Activated naive CD4-positive, alpha-beta T cell treated with anti-CD3 and anti-CD28 coated beads, Interleukin-2, amount 50 U/mL, for 72 hours (primary cell): ENCODE measurements at places on chromosomes 1 and 21. TPM values are rescaled to one million over a fixed set of nuclear protein-coding genes. Genes with fewer than 3 reads are reported as not detected.

The NOTCH2 gene
- total RNA-seq = 42.6 TPM

The MINDY1 gene
- total RNA-seq = 23.3 TPM

The PRAMEF5 gene
- total RNA-seq = not detected

DNA sequence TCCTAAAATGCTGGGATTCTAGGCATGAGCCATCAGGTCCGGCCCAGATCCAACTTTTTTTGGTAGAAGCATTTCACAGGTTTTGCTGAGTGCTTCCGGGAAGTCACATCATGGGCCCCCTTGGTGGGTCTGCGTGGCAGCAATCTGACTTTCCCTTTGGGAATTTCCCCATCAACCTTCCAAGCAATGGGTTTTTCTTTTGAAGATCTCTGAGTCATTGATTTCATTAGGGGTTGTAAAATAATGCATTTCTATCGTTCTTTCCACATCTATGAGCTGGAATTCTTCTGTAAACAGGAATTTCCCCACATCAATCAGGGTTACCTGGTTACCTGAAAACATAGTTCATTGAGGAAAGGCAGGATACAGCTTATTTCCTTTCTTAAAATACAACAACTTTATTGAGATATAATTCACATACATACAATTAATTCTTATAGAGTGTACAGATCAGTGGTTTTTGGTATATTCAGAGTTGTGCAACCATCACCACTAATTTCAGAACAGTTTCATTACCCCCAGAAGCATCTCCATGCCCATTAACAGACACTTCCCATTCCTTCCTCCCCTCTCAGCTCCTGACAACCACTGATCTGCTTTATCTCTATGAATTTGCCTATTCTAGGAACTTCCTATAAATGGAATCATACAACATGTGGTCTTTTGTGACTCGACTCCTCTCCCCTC, 9.9 kb upstream of the ZBTB17 start:
- no peak for DNase-seq

- DNase-seq = no peak
These were observed 39.5 kb upstream of the CASZ1 start for GRCh38 chr1:10835822-10836421.

- DNase-seq = peak; percentile 31
These were observed 47.8 kb upstream of the LRRC3 start for GRCh38 chr21:44407493-44407892.

- no peak for DNase-seq
These were observed 52.2 kb upstream of the KIAA1614 start for GRCh38 chr1:180860535-180860934.

GRCh38 chr1:26996024-26996423, 2.5 kb downstream of the TRNP1 start:
- DNase-seq = no peak

DNA sequence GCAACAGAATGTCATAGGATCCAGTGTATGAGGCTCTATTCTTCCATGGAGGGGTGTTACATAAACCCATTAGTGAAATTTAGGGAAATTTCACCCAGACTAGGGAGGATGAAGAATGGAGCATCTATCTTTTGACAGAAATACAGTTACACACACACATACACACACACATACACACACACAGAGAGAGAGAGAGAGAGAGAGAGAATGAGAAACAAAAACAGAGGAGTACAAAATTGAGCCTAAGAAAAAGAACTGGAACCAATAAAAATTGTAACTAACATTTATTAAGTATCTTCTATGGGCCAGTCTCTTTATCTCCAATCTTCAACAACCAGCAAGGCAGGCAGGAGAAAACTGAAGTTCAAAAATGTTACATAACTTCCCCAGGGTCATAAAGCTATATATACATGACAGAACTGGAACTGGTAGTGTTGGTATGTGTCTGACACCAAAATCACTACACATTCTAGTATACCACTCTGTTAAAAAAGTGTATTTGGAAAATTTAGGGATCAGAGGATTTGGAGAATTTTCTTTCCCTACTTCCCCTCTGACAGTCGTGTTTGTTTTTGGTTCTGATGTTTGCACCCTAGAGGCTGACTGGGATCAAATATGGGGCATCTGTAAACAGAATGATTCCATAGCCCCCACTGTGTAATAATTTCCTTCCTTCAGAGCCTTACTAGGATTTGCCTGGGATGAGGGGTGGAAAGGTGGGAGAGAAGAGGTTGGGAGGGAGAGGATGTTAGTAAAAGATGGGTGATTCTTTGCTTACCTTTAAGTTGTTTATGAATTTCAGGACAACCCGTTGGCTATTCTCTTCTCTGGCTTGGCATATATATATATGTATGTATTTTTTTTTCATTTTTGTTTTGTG, 1.0 kb upstream of the ZFYVE9 start:
- DNase-seq = no peak

GRCh38 chr1:38332649-38333310, 286.2 kb upstream of the POU3F1 start:
- no peak for DNase-seq

GRCh38 chr1:210437781-210438180, 109.1 kb downstream of the HHAT start:
- DNase-seq = no peak
